ENCODE measurements at places on chromosomes 12 and 14.

- no peaks in the 10 kb centered on the region for H3K4me1 ChIP-seq
- H3K27me3 ChIP-seq, result peaks cover 7% of the 10 kb centered on the region
- H3K36me3 ChIP-seq, result no peaks in the 10 kb centered on the region
- no peak overlapping the region for H3K27ac ChIP-seq
- H3K4me3 ChIP-seq, result no peak overlapping the region
- DNase-seq, result no peak
Measured at GRCh38 chr14:64850369-64851137, 29.2 kb downstream of the SPTB start.

DNA sequence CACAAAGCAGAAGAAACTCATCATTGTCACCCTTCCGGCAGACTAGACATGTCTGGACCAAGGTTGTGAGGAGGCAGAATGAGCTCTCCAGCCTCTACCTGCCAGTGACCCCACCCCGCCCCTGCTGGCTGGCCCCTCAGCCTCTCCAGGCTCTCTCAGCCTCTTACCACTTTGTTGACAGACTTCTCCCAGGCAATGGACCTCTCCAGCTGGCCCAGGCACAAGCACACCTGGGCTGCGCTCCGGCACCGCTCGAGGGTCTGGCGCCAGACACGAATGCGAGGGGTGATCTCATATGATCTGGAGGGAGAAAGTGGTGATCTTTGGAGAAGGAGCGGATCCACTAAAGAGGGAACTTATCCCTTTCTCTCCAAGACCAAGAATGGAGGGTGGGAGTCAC is 30.3 kb downstream of the BAZ2A start:
- H3K36me3 ChIP-seq, result peaks cover 91% of the 10 kb centered on the region

DNA sequence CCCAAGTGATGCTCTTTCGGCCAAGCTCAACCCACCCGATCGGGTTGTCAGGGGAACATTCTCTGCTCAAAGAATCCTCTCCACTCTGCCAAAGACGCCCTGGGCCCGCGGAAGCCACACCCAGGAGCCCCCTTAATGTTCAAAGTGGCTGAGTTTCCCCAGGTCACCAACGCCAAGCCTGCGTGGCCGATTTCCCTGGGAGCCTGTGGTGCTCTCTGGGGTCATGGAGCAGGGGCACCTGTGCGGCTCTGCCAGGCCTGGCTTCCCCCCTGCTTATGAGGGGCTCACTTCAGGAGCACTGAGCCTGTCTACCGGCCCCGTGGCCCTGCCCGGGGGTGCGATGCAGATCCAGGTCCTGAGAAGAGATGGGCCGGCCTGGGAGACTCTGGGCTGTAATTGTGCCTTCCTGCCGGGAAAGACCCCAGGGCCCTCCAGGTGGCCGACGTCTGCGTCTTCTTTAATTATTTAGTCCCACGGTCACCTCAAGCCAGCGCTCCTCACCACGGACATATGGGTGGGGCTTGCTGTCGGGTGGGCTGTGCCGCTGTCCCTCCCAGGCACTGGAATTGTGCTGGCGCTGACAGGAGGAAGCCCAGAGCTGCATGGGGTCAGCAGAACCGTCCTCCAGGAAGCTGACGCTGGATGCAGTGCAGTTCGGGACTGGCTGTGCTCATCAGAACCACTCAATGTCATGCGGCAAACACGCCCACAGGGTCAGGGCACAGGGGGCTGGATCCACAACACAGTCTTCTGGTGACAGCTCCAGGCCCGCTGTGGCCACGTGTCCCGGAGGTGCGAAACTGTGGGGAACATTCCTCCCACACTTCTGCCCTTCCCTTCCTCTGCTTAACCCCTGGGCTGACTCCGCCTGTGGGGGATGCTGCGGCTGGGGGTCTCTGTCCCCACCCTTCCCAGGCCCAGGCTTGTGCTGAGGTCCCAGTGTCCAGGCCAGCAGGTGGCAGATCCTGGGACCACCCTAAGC is 267.6 kb upstream of the SFSWAP start:
- no peaks in the 10 kb centered on the region for H3K27me3 ChIP-seq
- no peak overlapping the region for H3K27ac ChIP-seq
- no peaks in the 10 kb centered on the region for H3K4me1 ChIP-seq

DNA sequence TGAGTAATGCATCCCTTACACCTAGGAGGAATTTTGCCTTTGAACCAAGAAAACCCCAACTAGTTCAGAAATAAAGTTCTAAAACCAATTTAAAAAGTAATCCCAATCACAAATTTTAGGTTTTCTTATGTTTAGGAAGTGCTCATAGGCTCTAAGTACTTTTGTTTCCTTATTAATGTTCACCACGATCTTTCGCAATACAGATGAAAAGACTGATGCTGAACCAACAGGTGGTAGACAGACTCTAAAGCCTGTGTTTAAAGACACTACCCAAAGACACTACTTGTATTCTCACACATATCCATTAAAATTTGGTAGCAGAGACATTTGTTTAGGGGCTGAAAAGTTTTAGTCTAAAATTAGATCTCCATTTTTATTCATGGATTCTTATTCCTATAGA is 10.6 kb upstream of the PHLDA1 start:
- no peaks in the 10 kb centered on the region for H3K27me3 ChIP-seq
- no peak overlapping the region for H3K4me3 ChIP-seq
- DNase-seq, result no peak
- no peak overlapping the region for H3K27ac ChIP-seq
- peaks cover 4% of the 10 kb centered on the region for H3K4me1 ChIP-seq
- H3K36me3 ChIP-seq, result peaks cover 2% of the 10 kb centered on the region

Data from CD4-positive, alpha-beta T cell (primary cell).